ENCODE measurements at places on chromosomes 5 and 9.

GRCh38 chr9:81035171-81035570, 654.2 kb downstream of the TLE1 start:
- DNase-seq = no peak

DNA sequence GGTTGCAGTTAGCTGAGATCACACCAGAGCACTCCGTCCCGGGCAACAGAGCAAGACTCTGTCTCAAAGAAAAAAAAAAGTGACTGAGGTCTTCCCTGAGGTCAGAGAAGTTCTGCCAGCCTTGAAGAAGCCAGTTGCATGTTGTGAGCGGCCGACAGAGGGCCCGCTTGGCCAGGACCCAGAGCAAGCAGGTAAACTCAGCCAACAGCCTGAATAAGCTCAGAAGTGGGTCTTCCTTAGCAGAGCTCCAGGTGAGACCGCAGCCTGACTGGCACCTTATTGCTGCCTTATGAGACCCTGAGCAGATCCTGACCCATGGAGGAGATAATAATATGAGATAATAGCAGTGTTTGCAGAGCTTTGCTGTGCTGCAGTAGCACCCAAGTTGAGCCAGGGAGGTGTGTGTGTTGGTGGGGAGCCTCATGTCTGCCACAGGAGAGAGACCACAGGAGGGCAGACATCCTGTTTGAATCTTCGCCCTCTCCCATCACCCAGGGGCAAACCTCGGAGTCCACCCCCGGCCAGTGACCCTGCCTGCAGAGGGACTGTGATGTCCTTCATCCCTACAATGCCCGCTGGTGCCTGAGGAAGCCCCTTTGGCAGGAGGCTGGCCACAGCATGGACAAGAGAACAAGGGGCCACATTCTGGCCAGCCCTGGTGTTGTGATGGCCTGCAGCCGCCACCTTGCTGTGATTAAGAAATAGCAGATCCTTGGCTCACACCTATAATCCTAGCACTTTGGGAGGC, 10.8 kb upstream of the BARX1 start:
- DNase-seq = no peak

DNA sequence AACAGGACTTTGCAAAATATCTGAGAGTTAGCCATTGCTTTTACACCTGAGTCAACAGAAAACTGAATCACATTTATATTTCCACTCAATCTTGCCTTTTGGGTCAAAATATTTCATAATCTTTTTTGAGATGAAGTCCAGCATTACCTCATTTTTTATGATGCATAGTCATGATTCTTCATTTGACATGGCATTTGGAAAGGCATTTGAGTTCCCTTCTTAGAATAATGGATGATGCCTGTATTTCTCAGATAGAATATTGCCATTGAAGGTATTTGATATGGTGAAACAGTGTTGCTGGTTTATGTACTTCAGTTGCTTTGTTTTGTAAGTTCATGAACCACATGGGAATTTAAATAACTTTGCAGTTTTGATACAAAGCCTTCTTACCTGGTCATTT, 180.4 kb downstream of the PRR16 start:
- DNase-seq = no peak

DNA sequence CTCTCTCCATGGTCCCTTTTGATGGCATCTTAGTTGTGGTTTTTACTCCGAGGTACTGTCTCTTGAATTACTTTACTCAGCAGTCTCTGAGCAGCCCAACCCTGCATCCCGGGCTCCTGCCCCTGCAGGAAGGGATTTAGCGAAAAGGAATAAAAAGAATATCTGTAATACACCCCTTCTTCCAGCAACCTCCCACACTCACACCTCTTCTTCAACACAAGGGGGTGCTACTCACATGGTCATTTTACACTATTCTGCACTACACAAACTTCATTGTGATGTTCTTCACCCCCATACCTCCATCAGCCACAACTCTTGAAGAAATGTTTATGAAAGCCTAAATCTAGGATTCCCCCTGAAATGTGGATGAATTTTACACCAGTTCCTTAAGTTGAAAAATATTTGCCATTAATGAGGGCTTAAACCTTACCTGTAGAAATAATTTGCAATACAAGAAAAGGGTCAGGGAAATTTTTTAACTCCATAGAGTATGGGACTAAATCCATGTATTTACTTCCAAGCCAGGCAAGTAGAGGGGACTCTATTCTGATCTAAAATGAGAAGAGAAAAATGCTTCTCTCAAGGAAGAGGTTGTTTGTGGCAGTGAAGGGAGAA, 26.0 kb downstream of the TPD52L3 start:
- peak; percentile 3 for DNase-seq

DNA sequence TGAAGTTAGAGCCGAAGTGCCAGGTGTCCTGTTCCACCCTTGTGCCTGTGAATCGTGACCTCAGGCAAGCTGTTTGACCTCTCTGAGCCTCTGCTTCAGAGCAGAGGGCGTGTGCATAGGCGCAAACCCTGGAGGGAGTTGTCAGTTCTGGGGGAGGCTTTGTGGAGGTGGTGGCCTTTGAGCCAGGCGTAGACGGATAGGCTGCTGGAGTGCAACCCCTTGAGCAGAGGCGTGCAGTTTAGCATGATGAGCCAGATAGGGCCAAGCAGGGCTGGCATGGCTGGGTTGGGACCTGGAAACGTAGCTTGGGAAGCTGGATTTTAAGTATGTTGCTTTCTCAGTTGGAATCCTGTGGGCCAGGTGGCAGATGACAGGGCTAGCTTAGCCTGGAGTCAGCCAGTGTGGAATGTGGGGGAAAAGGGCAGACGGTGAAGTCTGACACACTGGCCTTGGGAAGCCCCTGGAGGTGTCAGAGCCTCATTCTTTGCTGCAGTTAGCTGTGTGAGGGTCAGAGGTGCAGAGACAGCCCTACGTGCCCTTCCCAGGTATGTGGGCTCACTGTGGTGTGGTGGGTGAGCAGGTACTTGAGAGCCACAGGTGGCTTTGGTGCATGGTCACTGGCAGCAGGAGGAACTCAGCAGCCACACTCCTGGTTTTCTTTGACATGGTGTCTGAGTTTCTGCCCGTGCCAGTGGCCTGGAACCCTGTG, 93.4 kb downstream of the DAB2IP start:
- DNase-seq = no peak

GRCh38 chr5:149617760-149618306, 36.5 kb downstream of the ARHGEF37 start:
- DNase-seq = no peak

DNA sequence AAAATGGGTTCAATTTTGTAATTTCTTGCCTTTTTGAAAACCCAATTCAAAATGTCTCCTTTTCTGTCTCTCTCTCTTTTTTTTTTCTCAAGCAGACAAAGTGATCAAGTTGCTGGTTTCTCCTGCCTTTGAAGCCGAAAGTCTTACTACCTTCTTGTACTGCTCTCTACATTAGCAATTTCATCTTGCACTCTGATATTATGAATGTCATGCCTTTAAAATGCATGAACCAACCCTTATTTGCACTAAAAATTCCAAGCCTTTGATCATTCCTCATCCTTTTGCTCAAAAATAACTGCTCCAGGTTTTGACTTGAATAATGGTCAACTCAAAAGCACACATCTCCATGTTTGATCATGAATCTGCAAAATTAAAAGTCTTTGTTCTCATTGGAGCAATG, 125.2 kb downstream of the CETN3 start:
- DNase-seq = no peak

DNA sequence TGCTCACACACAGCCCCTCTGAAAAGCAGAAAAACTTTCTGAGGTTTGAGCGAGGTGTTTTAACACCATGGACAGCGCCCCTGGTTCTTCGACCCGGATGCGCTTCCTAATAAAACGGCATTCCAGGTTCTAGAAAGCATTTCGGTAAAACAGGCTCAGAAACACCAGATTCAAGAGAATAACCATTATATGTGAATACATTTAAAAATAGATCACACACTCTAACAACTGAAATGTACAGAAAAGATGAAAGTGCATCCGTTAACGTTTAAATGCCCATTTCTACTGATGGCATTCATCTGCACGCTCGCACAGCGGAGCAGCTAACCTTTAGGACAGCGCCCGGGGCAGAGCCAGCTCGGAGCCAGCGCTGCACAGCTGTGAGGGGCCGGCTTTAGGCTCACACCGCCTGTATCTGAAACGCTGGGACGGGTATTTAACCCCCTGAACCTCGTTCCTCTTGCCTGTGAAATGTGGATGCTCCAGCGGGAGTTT, 26.3 kb upstream of the TENT4A start:
- no peak for DNase-seq

GRCh38 chr9:129822898-129823541, 916 bp downstream of the TOR1A start:
- no peak for DNase-seq
